ENCODE measurements at places on chromosomes 1 and 21.

DNA sequence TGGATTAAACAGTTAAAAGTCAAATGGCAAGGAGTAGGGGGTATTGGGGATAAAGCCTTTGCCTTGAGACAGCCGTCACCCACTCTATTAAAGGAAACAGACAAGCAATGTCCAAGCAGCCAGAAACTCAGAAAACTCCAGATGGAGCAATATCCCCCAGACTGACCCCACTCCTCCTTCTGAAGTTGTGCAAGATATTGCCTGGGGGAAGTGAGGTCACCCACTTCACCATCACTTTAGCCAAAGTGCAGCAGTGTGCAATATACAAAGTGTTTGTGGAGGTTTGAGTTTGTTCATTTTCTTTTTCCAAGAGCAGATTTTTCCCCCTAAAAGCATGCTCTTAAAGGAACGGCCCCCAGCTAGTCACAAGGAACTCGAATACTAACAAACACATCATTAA is 125.1 kb downstream of the ETS2 start:
- DNase-seq = peak; percentile 89

DNA sequence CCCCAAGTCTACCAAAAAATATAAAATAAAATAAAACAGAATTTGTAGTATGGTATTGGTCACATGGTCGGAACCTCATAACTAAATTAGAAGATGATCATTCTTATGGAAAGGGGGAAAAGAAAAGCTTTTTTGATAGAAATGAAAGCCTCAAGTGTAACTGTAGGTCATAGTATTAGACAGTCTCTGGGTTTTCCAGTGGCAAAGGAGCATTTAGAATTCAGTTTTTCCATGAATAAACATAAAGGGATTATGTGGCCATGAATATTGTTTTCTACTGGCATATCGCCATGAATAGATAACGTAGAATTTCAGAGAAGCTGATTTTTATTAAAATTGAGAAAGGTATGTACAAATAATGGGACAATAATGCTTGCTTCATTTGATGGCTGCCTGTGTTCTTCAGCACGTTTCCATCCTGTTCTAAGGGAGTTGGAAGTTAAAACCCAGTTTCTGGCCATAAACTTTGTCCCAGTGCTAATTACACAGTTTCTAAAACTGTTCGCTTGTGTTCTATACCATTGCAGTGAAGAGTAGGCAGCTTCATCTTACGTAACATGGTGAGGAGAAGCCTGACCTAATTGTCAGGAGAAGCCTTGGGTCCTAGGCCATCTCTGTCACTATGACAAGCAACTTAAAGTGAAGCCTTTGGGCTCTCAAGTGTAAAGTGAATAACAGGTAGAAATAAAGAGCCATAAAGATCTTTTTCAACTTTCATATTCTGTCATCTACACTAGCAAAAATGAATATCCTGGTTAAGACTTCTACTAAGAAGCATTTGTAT is 70.5 kb upstream of the PGD start:
- no peak for DNase-seq

GRCh38 chr1:202105571-202106339 is 17.0 kb upstream of the GPR37L1 start:
- peak; percentile 32 for DNase-seq

DNA sequence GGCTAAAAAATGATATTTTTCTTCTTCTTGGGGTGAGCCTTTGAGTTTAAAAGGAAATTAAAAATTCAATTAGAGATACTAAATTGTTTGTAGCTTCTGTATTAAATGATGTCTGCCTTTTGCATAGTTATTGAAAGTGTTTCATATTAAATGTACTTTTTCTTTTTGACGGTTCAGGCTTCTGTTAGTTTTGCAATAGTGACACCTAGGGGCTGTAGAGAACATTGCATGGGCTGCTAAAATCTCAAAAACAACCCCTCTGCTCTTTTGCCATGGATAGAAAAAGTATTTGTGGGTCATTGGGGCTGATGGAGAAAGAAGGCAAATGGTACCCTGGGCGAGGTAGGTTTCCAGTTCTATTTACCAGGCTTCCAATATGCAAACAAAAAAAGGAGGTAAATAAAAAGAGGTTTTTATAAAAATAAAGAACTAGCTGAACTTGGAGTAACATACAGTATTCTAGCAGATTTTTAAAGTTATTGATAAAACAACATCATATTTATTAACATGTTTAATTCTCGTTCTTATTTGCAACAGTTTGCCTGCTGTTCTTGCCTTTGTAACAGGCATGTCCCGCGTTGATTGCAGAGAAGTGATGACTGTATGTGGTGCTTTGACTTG is 115.4 kb upstream of the HOOK1 start:
- peak; percentile 76 for DNase-seq

DNA sequence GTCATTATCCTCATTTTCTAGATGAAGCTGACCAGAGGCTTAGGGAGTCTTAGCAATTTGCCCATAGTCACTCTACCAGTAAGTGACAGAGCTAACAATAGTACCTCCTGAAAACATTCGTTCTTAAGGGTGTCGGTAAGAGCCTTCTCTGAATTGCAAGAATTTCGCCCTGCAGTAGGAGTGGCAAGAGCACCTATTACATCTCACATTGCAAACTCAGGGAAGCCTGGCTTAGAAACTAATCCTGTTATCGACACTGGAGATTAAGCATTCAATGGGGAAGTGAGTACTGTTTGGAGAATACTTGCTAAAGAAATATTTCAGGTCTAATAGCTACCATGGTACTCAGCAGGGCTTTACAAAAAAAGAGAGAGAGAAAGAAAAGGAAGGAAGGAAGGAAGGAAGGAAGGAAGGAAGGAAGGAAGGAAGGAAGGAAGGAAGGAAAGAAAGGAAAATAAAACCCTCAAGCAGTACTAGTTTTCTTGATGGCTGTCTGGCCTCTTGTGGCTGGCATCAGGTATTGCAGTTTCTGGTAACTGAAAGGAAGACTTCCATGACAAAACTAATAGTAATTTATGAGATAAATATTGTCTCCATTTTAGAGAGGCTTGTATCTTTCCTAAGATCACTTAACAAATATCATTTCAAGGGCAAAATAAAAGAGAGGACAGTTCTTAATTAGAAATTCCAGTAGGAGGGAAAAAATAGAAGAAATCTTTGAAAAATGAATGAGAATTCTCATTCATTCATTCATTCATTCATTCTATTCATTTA is 10.4 kb downstream of the C1orf226 start:
- DNase-seq = peak; percentile 69

GRCh38 chr1:221706191-221706590 is 35.7 kb downstream of the DUSP10 start:
- no peak for DNase-seq

GRCh38 chr1:48093147-48093546 is 96.0 kb upstream of the TRABD2B start:
- no peak for DNase-seq

GRCh38 chr1:25216123-25216522 is 16.2 kb downstream of the SYF2 start:
- DNase-seq = no peak

DNA sequence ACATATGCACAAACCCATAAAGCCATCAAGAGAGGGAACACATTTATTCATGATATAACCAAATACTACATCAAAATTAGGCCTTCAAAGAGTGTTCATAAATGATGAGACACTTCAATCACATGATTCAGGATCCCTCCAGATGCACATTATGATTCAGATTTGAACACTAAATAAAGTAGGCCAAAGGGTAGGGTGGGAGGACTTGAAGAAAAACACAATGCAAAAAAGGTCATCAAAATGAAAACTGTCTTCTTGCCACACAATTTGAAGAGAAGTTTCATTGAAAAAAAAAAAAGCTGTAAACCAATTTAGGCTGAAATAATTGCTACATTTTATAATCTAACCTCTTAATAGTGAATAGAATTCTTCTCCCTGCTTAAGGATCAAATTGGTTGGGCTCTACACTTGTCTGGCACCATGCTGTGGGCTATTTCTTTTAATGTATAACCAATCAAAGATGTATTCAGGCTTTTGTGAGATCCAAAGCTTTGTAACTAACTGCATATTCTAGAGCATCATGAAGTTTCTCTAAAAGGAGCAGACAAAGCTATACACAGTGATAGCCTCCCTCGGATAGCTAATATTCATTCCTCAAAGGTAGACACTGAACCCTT is 58.1 kb downstream of the ZSWIM5 start:
- DNase-seq = no peak

GRCh38 chr1:173356191-173356762 is 120.9 kb upstream of the PRDX6 start:
- DNase-seq = no peak

DNA sequence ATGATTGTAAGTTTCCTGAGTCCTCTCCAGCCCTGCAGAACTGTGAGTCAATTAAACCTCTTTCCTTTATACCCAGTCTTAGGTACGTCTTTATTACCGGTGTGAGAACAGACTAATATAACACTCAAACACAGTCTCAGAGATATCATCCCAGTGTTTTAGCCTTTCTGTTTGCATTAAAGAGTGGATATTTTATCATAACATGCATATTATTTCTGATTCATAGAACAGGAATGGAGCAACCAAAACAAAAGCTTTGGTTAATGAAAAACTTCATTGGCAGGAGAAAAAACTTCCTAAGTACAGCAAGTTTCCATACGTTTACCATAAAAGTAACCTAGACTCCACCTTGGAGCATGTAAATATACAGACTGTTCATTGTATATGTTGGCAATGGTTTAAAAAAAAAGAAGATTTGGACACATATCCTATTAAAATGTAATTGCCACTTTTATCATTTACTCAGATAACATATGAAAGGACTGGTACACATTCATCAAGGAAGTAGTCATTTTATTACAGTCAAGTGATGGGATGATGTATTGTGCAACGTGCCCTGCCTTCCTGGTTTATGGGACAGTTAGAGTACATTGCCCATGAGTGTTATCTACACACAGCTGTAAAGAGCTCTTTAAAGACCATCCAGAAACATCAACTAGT is 144.8 kb downstream of the ETS2 start:
- DNase-seq = peak; percentile 38

DNA sequence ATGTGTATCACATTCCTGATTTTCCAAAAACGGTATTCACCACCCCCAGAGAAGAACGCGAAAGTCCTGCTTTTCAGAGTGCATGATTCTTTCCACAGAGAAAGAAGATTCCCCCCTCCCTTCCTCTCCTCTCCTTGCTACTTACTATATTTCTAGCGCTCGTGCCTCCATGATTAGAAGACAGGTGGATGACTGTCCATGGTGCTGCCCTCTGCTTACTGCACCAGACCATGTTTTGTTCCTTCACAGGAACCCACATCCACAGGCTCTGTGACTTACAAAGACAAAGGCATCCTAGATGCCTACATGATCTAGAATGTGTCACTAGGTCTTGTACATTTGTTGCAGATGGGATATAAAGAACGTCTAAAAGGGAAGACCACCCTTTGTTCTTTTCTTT is 49.1 kb upstream of the ZNF648 start:
- DNase-seq = no peak

- no peak for DNase-seq
These were observed 30.2 kb downstream of the USP1 start for GRCh38 chr1:62467092-62467491.

GRCh38 chr1:56425494-56426037 is 153.8 kb downstream of the PLPP3 start:
- DNase-seq = no peak

- peak; percentile 60 for DNase-seq
These were observed 27.5 kb downstream of the ATP8B2 start for GRCh38 chr1:154352581-154353459.

DNA sequence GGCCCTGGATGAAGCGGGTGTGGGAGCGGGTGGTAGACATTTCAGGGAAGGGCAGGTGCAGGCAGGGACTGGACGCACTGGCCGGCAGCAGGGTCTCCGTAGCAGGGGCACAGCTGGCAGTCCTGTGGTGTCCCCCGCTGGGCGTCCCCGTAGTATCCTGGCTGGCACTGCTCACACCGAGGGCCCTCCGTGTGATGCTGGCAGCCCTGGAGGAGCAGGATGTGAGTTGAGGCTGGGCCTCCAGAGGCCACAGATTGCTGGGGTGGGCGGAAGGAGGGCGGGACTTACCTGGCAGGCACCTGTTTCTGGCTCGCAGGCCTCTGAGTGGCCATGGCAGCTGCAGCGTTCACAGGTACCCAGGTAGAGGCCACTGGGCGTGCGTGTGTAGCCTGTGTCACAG is 62.3 kb downstream of the LDLRAD2 start:
- DNase-seq = no peak

DNA sequence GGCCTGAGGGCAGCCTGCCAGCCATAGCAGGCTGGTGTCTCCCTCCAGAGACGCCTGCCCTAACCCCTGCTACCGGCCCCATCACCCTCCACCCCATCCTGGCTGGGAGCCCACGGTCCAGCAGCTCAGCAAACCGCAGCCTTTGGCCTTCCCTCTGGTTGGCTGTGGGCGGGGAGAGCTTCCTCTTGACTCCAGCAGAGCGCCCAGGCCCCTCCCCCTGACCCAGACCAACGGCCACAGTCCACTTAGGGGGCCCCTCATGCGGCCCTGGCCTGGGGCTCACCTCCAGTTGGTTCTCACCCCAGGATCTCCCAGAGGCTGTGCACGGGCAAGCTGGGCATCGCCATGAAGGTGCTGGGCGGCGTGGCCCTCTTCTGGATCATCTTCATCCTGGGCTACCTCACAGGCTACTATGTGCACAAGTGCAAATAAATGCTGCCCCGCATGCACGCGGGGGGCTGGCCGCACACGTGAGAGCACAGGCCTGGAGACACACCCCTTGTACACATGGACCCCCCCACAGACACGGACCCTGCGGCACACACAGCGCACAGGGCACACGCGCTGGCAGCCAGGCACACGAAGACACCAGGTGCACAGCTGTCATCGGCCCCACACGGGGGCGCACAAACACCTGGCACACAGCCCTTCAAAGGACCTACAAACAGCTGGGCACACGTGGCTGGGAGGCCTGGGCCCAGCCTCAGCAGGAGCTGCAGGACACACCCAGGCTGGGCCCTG is 3.1 kb downstream of the SMIM1 start:
- peak; percentile 64 for DNase-seq

- DNase-seq = peak; percentile 92
These were observed 65.8 kb downstream of the AK5 start for GRCh38 chr1:77347646-77348045.

DNA sequence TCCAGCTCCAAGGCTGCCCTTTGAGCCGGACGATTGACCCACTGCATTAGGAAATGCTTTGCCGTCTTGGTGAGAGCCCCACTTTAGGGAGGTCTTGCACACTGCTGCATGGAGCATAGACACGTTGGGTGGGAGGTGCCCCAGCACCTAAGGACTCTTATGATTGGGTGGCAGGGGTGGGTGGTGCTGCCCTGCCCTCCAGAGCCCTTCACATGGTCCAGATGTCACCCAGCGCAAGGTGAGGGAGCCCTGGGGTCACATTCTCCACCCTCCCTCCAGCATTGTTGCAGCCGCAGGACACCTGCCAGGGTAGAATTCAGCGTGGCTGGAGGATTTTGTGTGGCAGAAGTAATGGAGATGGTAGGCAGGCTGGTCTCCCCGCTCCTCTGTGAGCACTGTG is 137.4 kb upstream of the COL6A1 start:
- no peak for DNase-seq

- DNase-seq = peak; percentile 18
These were observed 653.9 kb upstream of the USP24 start for GRCh38 chr1:55869065-55869464.

GRCh38 chr1:197327776-197328364 is 59.8 kb downstream of the CRB1 start:
- peak; percentile 42 for DNase-seq

GRCh38 chr1:66576645-66577044 is 42.7 kb downstream of the SGIP1 start:
- peak; percentile 33 for DNase-seq

- DNase-seq = no peak
These were observed 53.3 kb downstream of the TOR1AIP2 start for GRCh38 chr1:179824265-179824664.

GRCh38 chr1:37130221-37130948 is 96.1 kb upstream of the GRIK3 start:
- DNase-seq = no peak
